ENCODE measurements at places on chromosomes 4 and X.

GRCh38 chr4:120524237-120524636, 398.3 kb downstream of the PRDM5 start:
- no peak for DNase-seq

GRCh38 chr4:162366146-162366545, 202.3 kb upstream of the FSTL5 start:
- DNase-seq = no peak

DNA sequence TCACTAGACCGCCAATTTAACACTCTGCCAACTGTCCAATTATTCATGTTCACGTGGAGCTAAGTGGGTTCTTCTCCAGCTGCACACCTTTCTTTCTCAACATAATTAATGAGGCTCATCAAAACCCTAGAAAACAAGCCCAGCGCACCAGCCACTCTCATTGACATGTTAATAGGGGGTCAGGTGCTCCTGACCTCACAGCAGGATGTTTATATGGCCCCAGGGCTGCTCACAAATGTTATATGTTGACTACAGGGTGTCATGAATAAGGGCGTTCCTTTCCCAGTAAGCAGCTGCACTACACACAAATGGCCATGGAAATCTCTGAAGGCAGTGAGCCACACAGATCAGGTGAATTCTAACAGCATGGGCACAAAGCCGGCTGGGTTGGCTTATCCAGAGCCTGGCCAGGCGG, 209.8 kb downstream of the MGST2 start:
- DNase-seq = no peak

DNA sequence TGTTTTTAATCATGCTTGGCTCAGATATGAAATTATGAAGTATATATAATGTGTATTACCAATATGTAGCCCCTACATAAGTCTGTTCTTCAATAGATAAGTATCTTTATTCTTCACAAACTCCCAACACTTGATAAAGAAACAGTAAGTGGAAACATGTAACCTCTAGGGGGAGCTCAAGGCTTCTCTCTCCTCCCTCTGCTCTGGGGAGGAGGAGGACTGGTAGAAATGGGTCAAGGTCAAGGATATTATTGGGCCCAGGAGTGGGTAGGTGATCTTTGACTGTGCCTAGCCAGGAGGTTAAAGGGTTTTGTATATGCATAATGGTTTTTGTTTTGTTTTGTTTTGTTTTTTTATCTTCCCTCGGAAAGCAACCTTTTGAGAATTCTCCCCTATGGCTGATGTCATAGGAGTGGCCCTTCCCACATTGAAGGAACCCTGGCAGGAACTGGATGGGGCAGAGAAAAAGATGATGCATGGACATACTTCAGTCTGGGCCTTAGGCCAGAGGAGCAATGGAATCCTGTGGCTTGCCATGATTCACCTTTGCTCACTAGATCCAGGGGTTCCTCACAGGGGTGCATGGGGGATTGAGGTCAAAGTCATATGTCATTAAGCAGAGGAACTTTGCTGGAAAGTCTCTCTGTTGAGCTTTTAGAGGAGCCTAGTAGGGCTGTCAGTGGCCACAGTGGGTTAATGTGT, 460.3 kb downstream of the MID1IP1 start:
- DNase-seq = no peak

DNA sequence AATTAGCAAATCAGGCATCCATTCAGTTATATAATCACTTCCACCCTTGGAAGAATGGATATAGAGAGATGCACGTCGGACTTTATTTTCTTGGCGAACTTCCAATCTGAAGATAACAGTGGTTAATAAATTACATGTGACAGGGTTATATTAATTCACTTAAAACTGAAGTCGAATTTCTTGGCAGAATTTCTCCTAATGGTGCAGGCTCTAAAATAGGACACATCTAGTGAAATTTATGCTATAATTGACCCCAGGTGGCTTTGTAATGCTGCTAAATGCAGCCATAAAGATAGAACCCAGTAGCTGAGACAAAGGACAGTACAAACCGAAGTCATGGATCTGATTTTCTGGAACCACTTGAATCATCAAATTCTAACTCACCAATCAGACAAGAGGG, 20.8 kb upstream of the SLC10A4 start:
- DNase-seq = no peak

DNA sequence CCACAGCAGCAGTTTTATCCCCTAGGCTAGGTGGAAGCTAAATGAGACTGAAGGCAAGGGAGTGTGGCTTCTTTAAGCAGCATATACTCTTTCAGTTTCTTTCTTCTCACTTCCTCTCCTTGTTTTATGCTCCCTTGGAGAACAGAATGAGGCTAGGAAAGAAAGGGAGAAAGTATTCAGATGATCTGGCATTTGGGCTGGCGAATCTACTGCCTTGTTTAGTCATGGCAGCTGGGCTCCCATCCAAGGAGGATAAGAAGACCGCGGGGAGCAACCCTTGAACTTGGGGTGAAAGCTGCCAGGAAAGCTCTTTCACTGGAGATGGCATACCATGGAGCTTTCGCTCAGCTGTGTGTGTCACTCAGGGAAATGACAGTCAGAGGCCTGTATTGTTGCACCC, 72.1 kb downstream of the ARHGEF38 start:
- no peak for DNase-seq
